ENCODE measurements at places on chromosomes 1 and 21.

DNA sequence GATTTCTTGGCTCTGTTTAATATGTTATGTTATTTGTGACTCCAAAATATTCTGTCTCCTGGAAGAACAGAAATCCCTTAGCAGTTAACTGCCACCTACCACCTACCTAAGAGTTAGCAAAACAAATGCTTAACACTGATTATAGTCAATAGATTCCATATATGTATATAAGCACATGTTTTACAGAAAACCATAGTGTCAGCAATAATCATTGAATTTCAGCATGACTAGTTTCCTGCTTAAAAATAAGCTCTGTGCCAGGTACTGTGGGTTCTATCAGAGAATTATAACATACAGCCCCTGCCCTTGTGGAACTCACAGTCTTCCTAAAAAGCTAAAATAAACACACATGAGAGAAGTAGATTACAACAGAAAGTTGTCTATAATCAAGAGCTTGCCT lies 561.9 kb upstream of the CAMK1G start:
- no peak for DNase-seq

DNA sequence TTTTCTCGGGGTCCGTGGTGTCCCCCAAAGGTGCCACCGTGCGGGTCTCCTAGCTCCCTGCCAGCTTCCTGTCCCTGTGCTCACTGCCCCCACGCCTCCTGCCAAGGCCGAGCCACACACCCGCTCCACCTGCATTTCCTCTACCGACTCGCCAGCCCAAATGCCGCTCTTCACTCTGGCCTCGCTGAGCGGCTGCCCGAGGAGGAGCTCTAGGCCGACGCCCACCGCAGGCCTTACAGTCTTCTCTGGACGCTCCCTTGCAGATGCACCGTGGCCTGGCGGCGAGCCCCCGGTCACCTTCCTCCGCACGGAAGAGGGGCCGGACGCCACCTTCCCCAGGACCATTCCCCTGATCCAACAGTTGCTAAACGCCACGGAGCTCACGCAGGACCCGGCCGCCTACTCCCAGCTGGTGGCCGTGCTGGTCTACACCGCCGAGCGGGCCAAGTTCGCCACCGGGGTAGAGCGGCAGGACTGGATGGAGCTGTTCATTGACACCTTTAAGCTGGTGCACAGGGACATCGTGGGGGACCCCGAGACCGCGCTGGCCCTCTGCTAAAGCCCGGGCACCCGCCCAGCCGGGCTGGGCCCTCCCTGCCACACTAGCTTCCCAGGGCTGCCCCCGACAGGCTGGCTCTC lies 26.3 kb downstream of the FTCD start:
- DNase-seq, result no peak

- DNase-seq, result no peak
These were observed 3.3 kb upstream of the SSBP3 start for GRCh38 chr1:54409156-54410142.

DNA sequence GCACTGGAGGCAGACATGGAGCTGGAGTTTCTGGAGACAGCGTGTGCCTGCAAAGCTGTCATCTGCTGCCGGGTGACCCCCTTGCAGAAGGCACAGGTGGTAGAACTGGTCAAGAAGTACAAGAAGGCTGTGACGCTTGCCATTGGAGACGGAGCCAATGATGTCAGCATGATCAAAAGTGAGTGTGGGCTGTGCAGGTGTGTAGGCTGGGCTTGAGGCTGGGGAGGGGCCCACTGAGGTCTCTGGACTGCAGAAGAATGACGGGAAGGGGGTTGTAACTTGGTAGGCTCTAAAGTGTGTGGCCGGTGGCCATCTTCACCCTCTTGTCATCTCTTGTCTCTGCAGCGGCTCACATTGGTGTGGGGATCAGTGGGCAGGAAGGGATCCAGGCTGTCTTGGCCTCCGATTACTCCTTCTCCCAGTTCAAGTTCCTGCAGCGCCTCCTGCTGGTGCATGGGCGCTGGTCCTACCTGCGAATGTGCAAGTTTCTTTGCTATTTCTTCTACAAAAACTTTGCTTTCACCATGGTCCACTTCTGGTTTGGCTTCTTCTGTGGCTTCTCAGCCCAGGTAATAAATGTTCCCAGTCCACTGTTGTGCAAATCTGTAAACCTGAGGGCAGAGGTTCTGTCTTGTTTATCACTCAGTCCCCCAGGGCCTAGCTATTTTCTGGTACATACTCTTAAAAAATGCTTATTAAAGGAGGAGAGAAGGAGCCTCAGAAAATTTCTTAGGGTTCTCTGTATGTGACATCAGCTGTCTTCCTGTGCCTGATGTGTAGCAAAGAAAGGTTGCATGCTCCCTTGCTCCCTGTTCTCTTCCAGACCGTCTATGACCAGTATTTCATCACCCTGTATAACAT lies 19.9 kb downstream of the ATP8B2 start:
- DNase-seq, result no peak

DNA sequence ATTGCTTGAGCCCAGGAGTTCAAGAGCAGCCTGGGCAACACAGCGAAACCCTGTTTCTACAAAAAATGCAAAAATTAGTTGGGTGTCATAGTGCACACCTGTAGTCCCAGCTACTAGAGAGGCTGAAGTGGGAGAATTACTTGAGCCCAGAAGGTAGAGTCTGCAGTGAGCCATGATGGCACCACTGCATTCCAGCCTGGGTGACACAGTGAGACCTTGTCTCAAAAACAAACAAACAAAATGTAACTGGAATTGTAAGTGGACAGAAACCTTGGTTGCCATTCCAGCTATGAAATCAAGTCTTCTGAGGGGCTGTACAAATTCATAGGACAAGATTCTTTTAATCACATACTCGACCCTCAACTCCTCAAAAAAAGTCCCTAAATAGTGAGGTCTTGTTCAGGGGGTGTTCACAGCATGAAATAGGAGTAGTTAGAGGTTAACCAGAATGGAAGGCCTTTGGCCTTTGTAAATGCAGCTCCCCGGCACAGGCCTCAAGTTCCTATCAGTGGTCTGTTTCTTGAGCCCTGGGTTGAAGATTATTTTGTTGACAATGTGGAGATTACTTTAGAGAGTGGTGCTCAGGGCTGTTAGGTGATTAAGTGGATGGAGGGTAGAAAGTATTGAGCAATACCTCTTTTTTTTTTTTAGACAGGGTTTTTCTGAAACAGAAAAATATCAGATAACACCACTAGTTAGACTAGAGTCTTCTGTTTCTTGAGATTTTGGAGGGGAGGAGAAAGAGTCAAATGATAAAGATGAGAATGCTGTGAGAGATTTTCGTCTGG lies 138.7 kb upstream of the ZNF648 start:
- DNase-seq, result no peak

- no peak for DNase-seq
These were observed 102.6 kb downstream of the NTNG1 start for GRCh38 chr1:107243461-107243860.

- no peak for DNase-seq
These were observed 1.6 kb downstream of the CCDC163 start for GRCh38 chr1:45498279-45498678.

GRCh38 chr1:224820341-224820740 lies 109.1 kb upstream of the DNAH14 start:
- DNase-seq, result no peak

GRCh38 chr1:68528243-68528642 lies 31.4 kb upstream of the DEPDC1 start:
- DNase-seq, result no peak

DNA sequence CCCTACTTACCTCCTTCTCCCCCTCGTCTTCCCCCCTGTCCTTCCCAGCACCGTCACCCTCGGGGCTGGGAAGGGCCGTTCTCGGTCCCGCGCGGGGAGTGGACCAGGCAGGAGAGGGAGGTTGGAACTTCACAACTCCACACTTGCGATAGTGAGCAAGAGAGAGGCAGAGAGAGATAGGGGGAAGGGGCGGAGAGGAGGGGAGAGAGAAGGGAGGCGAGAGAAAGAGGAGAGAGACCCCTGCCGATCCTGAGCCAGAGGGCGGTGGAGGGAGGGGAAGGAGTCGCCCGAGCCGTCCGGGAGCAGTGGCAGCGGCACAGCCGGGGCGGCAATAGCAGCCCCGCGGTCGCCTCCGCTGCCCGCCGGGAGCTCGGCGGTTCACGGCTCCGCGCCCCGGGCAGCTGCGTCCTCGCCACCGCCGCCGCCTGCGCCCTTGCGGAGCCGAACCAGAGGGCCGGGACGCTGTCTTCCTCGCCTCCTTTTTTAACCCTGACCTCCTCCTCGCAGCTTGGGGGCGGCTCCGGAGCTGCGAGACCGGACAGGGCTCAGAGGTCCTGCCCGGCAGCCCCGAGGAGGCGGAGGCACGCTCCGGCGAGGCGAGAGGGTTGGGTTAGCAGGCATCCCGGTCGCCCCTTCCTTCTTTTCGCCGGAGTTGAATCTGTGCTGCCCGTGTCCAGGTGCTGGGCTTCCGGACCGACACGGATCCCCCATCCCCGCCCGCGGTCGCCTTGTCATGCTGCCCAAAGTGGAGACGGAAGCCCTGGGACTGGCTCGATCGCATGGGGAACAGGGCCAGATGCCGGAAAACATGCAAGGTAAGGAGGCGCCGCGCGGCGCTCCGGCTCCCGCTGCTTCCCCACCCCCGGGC lies 11.7 kb downstream of the NR5A2 start:
- DNase-seq, result no peak

DNA sequence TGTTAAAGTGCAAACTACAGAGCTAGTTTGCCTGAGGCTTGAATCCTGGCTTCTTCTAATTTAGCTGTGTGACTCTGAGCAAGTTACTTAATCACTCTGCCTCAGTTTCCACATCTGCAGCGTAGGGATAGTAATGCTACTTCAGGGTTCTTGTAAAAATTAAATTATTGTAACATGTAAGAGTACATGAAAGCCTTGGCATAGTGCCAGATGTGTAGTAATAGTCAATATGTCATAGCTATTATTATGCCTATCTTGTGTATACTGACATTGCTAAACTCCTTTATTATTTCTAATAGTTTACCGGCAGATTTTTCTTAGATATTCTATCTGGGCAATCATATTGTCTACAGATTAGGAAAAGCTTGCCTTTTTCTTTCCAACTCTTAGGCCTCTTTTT lies 6.8 kb upstream of the TADA1 start:
- no peak for DNase-seq

- DNase-seq, result no peak
These were observed 23.6 kb upstream of the DNM3 start for GRCh38 chr1:171817511-171818265.

DNA sequence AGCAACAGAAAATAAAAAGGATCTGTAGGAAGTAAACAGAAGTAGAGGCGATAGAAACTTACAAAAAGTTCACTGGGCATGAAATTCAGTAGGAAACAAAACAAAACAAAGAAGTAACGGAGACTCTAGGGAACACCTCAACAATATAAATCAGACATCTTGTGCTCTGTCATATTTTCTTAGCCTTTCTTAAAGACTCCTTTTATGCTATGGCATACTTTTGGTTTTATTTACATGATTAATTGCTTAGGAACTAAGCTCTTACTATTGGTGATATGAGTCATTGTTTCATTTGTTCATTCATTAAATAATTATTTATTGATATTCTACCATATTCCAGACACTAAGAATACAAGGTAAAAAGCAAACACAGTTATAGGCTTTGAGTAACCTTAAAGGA lies 126.6 kb downstream of the KCNT2 start:
- DNase-seq, result no peak

DNA sequence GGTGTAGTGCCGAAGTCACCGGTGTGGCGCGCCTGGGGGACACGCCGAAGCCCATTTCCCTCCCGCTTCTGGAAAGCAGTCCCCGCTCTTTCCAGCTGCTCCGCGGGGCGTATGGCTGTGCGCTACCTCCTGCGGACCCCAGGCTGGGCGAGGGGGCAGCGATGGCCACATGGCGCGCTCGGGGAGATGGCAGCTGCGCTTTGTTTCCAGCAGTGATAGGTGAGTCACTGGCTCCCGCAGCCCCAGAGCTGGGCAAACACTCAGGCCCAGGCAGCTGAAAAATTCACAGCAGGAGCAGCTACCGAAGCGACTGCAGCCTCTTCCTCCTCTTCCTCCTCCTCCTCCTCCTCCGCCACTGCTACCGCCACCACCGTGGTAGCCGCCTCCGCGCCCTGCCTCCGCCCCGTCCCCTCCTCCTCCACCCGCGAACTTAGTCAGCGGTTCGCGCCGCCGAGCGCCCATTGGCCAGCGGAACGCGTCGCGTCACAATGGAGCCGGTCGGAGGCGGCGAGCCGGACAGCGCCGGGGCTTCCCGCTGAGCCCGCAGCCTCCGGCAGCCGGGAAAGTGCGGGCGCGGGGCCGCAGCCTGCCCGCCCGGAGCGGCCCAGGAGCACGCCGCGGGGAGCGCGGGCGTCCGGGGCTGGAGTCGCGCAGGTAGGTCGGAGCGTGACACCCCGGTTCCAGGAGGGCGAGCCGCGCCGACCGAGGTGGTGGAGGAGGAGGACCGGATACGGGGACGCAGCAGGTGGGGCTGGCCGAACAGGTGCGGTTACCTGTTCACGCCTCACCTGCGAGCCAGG lies at the start of gene LRRC8B:
TSS of gene LRRC8B (plus strand) at position 461 of the 800 bp plus-strand sequence. CDS start 57,822 bp downstream, outside the sequence.
- DNase-seq, result peak; percentile 70

GRCh38 chr1:84711869-84712268 lies 21.6 kb upstream of the SSX2IP start:
- no peak for DNase-seq

DNA sequence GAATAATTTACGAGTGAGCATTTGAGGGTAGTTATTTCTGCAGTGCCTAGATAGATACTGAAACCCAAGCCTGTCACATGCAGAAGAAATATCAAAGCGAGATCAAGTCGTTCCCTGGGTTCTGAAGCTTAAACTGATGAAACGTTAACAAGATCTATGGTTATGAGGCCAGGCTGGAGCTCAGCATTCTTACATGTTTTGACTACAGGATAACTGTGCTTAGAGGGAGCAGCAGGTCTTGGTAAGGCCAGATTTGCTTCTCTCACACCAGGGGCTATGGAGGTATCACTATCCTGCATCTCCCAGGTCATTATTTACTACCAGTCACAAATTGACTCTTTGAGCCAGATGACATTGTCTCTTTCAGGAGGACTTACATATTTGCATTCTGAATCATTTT lies 1401.4 kb upstream of the PRMT6 start:
- no peak for DNase-seq

DNA sequence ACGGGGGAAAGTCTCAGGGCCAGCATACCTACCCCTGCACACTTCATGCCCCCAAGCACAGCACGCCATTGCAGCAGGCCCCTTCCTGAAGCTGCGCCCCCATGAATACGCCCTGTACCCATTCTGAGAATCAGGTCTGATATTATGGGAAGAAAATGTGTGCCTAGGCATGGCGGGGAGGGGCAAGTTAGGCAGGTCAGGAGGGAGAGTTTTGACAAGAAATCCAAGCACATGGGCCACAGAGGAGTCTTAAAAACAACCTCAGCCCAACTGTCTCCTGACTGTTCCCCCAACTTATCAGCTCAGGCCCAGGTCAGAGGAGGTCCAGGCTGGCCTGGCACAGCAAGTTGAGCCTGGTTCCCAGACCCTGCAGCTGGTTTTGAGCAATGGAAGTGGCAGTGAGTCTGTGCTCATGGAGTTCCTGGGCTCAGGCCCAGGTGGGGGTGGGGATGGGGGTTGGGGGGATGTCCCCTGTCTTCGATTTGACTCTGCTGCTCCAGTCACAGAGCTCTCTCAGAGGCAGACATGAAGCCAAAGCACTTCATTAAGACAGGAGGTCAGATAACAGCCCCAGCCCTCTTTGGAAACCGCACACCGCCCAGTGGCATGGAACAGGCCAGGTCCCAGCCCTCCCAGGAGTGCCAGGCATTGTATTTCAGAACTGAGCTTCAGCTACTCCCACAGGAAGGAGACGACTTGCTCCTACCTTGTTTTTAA lies 20.6 kb upstream of the BCAR3 start:
- DNase-seq, result no peak
